ENCODE measurements at places on chromosomes 7 and 10.

- no peak for DNase-seq
These were observed 12.5 kb downstream of the GDI2 start for GRCh38 chr10:5800782-5801181.

- no peak for DNase-seq
These were observed 57.1 kb downstream of the ABCB1 start for GRCh38 chr7:87543623-87544022.

DNA sequence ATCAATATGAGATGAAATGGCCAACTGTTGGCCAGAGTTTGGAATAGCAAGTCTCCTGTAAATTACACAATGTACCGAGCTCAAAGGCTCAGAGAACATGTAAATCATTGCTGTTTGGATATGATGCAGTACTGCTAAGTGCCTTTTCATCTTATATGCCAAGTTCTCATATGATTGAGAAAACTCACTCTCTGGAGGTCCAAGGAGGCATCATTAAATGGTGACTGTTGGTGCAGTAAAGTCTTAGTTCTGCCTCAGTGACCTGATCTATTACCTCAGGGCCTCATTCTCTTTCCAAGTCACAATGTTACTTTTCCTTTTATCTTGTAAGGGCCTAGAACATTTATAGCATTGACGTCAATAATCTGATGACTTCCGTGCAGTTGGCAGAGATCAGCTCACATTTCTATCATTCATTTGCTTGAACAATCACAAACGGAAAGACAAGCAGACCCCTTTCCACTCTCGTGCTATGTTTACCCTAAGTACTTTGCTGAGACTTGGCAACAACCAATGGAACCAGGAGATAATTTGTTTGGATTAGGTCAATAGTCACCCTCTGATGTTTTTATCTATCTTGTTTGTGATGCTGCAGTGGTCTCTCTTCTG is 32.6 kb upstream of the PDK4 start:
- DNase-seq, result no peak

DNA sequence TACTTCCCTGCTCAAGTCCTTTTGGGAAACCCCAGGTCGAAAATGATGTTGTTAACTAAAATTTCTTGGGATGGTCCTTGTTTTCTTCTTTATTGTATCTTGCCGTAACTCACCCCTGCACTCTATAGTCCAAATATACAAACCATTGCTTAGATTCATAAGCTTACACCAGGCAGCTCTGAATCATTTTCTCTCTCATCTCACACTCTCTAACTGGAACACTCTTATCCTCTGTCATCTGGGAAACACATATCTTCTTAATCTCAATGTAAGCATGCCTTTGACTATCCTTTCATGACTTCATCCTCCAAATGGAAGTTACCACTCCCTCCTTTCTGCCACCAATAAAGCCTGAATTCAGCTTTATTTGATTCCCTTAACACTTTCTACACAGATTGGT is 175.8 kb upstream of the ANK3 start:
- no peak for DNase-seq

- peak; percentile 50 for DNase-seq
These were observed 56.8 kb upstream of the FAM171A1 start for GRCh38 chr10:15427843-15428414.

DNA sequence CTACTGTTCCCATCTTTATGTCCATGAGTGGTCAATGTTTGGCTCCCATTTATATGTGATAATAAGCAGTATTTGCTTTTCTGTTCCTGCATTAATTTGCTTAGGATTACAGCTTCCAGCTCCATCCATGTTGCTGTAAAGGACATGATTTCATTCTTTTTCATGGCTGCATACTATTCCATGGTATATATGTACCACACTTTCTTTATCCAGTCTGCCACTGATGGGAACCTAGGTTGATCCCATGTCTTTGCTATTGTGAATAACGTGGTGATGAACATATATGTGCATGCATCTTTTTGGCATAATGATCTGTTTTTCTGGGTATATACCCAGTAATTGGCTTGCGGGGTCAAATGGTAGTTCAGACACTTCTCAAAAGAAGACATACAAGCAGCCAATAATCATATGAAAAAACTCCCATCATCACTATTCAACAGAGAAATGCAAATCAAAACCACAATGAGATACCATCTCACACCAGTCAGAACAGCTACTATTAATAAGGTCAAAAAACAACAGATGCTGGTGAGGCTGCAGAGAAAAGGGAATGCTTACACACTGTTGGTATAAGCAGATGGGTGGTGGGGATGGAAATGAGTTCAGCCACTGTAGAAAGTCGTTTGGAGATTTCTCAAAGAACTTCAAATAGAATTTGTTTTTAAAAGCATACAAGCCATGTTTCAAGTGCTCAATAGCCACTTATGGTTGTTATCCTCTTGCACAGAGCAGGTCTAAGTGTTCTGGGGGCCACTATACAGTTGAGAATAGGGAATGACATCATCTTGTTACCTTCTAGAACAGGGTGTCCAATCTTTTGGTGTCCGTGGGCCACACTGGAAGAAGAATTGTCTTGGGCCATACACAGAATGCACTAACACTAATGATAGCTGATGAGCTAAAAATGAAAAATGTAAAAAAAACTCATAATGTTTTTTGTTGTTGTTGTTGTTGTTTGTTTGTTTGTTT is 23.2 kb upstream of the SDK1 start:
- DNase-seq, result no peak

GRCh38 chr10:74854610-74855009 is 28.2 kb downstream of the KAT6B start:
- no peak for DNase-seq

DNA sequence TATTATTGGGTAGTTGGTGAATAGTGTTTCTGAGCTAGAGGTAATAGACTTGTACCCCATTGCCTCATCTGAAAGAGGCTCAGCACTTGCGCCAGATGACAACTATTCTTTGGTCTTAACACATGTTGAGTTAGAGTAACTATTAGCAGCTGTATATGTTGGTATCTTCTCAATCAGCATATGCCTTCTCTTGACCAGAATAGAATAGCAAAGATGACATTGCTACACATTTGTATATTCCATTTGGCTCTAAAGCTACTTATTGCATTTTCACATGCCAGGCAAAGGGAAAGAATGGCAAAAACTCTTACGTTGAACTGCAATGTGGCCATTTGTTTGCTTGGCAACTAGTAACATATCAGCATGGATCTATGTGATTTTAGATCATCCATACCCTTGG is 173.8 kb upstream of the AGR3 start:
- no peak for DNase-seq
